AG04450 (cell line): ENCODE measurements at places on chromosomes 12 and 14. TPM values are rescaled to one million over a fixed set of nuclear protein-coding genes. Genes with fewer than 3 reads are reported as not detected.

The TNFAIP2 gene
- polyA plus RNA-seq: 15.3 and 20.2 TPM in 2 replicates

The LPAR5 gene
- not detected in 2 replicates for polyA plus RNA-seq

The NTN4 gene
- 132 and 147 TPM in 2 replicates for polyA plus RNA-seq

The ACVRL1 gene
- polyA plus RNA-seq: 11.1 and 13.4 TPM in 2 replicates

The RDH16 gene
- 0.06 TPM in 1 of 2 replicates, not detected in the other for polyA plus RNA-seq

The KCNH3 gene
- polyA plus RNA-seq: 0.01 and 0.11 TPM in 2 replicates

The COX8C gene
- not detected in 2 replicates for polyA plus RNA-seq

The PSMB11 gene
- not detected in 2 replicates for polyA plus RNA-seq

The PROX2 gene
- polyA plus RNA-seq: not detected in 2 replicates

The SIRT4 gene
- polyA plus RNA-seq: 1.4 and 1.9 TPM in 2 replicates

DNA sequence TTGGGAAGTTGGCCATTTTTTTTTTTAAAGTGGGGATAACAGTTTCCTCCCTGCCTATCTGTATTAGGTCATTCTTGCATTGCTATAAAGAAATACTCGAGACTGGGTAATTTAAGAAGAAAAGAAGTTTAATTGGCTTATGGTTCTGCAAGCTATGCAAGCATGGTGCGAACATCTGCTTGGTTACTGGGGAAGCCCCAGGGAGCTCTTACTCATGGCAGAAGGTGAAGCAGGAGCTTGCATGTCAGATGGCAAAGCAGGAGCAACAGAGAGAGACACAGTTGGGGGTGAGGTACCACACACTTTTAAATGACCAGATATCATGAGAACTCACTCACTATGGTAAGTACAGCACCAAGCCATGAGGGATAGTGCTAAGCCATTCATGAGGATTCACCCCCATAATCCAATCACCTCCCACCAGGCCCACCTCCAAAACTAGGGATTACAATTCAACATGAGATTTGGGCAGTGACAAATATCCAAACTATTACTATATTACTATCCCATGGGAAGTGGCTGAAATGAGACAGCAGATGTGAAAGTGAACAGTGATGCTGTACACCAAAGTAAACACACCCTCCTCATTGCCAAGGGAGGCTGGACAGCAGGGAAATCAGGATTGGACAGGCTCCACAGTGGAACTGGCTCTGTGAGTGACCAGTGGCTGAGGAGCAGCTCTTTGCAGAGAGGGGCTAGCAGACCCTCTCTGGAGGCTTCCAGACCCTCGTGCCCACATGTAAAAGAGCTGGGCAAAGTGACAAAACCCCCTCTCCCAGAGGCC, 40.5 kb downstream of the CRACR2A start:
- no peak for DNase-seq

GRCh38 chr14:55446127-55446736, 5.8 kb upstream of the TBPL2 start:
- DNase-seq: peak; percentile 42

- DNase-seq: no peak
These were observed 483 bp downstream of the POC1B start for GRCh38 chr12:89525305-89525823.

- DNase-seq: no peak
These were observed 1.5 kb upstream of the TM7SF3 start for GRCh38 chr12:27015730-27016076.

GRCh38 chr12:31362115-31362758, 36.3 kb upstream of the SINHCAF start:
- no peak for DNase-seq

- DNase-seq: no peak
These were observed 86.2 kb downstream of the TNFAIP2 start for GRCh38 chr14:103209506-103209905.

- no peak for DNase-seq
These were observed 3.4 kb downstream of the PPTC7 start for GRCh38 chr12:110579535-110580253.

GRCh38 chr12:109855377-109855776, 22.2 kb upstream of the TRPV4 start:
- no peak for DNase-seq

DNA sequence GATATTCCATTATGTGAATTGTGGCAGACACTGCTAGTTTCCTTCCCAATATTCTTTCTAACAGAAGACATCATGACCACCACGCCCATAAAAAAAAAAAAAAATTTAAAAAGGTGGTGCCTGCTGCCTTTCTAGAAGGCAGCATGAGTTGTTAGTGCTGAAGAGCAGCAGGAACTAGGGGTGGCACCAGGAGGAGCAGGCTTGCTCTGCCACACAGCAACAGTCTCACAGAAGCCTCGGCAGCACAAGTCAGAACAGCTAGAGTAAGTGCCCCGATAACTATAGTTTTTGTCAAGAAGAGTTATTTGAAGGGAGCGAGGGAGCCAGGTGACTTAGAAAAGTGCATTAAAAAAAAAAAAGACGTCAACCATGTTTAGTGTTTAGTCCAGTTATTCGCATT, 66.4 kb upstream of the TMEM263 start:
- no peak for DNase-seq

DNA sequence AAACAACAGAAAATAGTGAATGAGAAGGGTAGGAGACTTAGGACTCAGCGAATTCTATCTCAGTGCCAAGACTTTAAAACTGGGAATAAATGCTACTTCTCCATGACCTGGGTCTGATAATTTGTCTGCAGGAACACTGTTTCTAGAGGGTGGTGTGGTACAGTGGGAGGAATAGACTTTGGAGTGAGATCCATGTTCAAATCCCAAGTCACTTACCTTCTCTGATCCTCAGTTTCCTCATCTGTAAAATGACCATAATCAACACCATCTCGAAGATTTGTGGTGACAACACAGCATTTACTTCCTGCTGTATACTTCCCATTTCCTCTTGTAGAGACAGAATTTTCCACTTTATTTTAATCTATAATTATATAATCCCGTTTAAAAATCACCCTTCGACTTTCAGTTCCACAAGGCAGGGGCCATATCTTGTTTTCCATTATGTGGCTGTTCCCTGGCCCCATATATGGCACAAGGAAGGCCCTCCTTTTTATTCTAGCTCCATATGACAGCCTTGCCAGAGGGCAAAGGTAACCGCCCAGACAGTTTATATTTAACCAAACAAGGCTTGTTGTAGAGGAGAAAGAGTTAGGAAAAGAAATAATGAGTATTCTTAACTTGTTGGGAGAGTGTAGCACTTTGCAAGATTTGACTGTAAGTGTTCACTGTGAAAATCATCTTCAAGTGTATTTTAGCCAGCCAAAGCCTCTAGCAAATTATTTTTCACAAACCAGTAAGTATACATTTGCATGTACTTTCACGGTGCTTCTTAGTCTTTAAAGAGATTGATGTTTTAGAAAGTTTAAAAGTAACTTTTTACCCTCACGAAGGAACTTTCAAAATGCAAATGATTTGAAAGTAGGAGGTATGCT, 243.1 kb downstream of the AKAP6 start:
- DNase-seq: no peak

- DNase-seq: no peak
These were observed 4.5 kb downstream of the DAO start for GRCh38 chr12:108884116-108885012.

GRCh38 chr12:112304436-112304835, 77.8 kb downstream of the HECTD4 start:
- no peak for DNase-seq

DNA sequence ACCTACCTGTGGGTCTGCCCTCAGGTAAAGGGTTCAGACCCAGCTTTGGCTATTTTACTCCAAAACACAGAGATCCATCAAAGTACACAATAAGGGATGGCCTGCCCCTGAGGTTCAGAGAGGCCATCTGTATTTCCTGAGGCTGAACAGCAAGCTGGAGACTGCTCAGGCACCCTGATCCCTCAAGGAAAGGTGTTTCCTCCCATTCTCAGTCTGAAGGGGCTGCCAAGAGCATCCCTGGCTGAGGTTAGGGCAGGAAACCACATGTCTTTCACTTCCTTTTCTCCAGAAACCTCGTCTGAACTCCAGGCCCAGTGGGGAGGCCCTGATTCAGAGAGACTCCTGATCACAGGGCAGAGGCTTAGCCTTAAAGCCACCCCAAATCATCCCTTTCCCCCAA, 1.5 kb downstream of the RILPL1 start:
- DNase-seq: no peak

DNA sequence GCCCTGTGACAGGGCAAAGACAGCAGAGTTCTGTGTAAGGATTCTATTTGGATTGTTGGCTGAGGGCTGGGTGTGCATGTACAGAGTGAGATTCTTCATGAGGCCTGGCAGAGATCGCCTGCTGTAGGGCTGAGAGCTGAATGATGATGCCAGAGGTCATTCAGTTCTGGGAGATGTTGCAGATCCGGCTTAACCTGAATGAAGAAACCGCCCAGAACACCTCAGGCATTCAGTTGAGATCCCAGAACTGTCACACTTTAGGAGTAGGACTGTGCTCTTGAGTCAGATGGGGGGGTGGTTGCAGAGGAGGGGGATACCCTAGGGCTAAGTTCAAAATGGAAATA, 5.8 kb upstream of the EVL start:
- no peak for DNase-seq

DNA sequence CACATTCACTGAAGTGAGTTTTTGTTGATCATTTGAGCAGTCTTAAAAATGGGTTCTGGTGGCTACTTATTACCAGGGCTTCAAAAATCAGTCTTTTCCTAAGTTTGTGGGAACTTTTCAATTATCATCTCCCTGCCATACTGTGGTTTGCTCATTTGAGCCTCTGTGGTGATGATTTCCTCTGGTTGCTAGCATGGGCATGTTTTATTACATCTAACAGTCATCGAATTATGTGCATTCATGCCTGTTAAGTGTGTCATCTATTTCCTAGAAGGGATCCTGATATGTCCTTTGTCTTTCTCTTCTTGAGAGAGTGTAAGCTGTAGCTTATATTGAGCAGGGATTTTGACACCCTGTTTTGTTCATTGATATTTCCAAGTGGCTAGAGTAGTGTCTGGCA, 116.8 kb downstream of the WIF1 start:
- no peak for DNase-seq

GRCh38 chr12:47356129-47356700, 276.5 kb upstream of the AMIGO2 start:
- no peak for DNase-seq

DNA sequence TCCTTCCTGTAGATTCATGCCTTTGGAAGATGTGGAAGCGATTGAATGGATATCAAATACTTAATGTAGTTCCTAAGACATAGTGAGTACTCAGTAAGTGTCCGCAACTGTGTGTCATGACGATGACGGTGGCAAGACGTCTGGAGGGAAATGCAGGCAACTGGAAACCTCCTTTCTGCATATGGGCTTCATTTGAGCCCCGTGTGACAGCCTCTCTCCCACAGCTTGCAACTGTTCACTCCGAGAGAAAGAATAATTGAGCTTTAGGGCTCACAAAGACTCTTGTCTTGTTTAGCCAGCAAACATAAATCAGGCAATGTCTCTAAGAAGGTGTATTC, 6.9 kb downstream of the CFAP251 start:
- DNase-seq: no peak

DNA sequence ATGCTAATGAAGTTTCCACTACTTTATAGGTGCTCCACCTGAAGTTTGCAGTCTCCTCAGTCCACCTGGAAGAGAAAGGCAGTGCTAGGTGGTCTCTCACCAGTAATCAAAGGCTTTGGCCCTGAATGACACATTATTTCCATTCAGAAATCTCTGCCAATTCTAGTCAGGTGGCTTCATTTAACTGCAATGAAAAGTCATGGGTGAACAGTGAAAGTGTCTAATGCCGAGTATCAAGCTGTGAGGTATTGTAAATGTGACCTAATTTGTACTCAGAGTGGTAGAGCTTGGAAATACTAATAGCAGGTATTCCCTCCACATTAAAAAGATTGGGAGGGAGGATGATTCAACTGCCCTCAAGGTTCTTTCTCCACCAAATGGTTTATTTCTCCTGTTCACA, 220.9 kb upstream of the LRFN5 start:
- no peak for DNase-seq

DNA sequence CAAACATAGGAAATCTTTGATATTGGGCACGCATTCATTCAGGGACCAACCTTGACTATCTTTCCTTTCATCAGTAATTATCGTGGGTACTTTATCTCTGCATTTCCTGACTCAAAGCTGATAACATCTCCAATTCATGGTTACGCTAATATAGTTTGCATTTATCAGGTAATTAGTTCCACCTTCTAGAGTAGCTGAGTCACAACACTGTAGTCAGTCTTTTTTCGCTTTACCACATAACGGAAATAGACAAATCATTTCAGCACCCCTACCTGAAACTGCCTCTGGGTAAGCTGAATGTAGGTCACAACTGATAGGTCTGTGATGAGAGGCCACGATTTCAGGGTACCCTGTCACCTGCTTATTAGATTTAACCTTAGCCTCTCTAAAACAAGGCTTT, 36.7 kb upstream of the IL22 start:
- DNase-seq: no peak

GRCh38 chr12:118374909-118375308, 1.4 kb upstream of the SUDS3 start:
- DNase-seq: no peak

GRCh38 chr14:76138758-76139723, 12.7 kb upstream of the GPATCH2L start:
- no peak for DNase-seq

DNA sequence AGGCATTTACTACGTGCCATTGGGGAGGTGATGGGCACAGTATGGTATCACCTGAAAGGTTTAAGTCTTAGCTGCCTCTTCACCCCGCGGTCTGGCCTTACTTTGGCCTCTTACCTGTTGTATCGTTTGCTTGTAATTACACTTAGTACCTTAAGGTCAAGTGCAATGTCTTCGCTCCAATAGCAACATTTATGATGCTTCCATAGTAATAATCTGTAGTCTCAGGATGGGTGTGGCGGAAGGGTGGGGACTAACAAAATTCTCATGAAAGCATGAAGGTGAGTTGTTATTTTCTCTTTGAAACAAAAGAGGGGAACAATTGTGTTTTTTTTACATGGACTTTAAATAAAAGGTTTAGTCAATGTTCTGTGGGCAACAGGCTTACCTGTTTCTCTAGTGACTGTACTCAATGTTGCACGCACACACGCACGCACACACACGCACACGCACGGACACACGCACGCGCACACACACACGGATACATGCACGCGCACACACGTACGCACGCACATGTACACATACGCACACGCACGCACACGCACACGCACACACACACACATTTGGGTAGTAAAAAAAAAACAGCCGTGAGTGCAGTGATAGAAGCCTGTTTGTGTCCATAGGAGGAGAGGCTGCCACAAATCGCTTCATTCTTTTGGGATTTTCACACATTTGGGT, 91.4 kb downstream of the DNAH10 start:
- DNase-seq: no peak

DNA sequence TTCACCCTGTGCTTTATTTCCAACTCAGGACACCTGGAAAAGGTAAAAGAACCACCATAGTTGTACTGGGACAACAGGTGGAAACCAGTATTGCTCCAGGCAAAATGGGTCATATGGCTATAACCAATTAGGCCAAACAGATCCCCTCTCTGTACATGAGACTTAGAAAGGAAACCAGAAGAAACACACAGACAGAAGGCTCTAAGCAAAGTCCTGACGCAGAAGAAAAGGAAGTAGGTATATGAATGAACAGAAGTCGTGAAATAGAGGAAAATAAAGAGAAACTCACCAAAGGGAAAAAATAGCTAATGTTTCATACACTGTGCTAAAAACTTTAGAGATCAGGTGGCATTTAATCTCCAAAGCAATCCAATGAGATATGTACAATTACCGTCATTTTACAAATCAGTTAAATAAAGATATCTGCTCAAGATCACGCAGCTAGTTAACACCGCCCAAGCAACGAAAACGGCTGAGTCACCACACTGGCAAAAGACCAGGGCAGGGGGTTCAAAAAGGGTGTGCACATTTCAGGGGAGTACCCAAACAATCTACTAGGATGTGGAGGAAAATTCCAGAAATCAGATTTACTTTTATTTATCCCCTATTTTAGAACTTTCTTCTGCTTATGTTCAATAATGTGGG, 82.3 kb downstream of the ITPR2 start:
- no peak for DNase-seq

- peak; percentile 52 for DNase-seq
These were observed at the start of gene CFAP73 for GRCh38 chr12:113149361-113150150. Gene CFAP73 (plus strand): TSS chr12:113149724. CDS start chr12:113149858, 134 bp downstream.
